Stimulated activated CD4-positive, alpha-beta T cell treated with anti-CD3 and anti-CD28 coated beads, Interleukin-15, amount 100 ng/mL, for 1 hour (primary cell): ENCODE measurements at places on chromosomes 7 and 10.

- DNase-seq: no peak
These were observed 1.3 kb downstream of the KAZALD1 start for GRCh38 chr10:101063050-101063525.

DNA sequence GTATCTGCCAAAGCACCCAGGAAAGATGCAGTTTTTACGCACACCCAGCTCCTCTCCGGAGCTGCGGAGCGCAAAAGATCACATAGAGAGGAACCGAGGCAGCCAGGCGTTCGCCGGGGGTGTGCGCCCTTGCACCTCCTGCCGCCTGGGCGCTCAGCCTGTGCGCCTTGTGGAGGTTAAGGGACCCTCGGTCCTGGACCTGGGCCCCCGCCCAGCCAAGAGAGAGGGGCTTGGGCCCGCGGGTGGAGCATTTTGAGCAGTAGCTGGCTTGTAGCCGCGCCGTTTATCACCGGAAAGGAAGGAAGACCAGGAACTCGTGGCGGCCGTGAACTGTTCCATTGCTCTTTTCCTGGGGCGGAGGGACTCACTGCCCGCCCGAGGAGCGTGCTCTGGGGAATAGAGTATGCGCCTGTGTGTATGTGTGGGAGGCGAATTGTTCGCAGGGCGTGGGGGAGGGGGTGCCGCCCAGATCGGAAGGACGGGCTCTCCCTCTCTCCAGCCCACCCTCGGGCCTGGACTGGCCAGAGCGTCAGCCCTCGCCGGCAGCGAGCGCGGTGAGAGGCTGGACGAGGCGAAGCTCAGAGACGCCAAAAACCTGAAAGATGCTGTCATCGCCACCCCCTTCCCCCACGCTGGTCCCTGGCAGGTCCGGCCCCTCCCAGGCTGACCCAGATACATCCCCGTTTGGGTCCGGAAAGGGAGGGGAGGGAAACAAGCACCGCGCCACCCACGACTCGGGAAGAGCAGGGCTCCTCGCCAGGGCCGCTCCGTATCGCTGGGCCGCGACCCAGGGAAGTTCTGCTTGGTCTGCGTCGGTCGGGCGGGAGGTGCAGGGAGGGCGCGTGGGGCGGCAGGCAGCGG lies 1.2 kb upstream of the WNT2 start:
- no peak for DNase-seq

- no peak for DNase-seq
These were observed 66.1 kb downstream of the ADD3 start for GRCh38 chr10:110073896-110074295.

- no peak for DNase-seq
These were observed 22.6 kb downstream of the WNT8B start for GRCh38 chr10:100485366-100485765.

DNA sequence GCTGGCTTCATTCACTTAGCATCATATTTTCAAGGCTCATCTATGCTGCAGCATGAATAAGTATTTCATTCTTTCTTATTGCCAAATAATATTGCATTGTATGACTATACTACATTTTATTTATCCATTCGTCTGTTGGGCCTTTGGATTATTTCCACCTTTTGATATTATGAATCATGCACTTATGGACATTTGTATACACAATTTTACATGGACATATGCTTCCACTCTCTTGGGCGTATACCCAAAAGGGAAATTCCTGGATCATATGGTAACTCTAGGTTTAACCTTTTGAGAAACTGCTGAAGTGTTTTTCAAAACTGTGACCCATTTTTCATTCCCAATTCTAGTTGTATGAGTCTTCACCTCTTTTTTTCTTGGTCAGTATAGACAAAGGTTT lies 80.3 kb upstream of the GNAI1 start:
- no peak for DNase-seq

GRCh38 chr10:47054974-47055373 lies 143.7 kb downstream of the PTPN20 start:
- DNase-seq: no peak
